ENCODE measurements at places on chromosomes 13 and 19.

GRCh38 chr13:99352351-99353245 is 45.4 kb upstream of the GPR183 start:
- no peak for DNase-seq

- no peak for DNase-seq
Observed at GRCh38 chr13:51840917-51841316, 4.1 kb downstream of the TMEM272 start.

DNA sequence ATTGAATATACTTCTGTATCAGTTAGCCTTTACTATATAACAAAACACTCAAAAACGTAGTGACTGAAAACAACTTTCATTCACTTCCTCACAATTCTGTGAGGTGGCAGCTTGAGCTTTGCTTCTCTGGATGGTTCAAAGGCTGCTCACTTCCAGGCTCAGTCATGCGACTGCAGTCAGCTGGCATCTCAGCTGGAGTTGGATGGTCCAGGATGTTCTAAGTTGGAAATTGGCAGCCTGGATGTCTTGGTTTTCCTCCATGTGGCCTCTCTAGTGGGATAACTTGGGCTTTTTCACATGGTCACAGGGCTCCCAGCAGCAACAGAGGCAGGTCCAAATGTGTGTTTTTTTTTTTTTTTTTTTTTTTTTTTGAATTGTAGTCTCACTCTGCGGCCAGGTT is 204.4 kb downstream of the LACC1 start:
- no peak for DNase-seq

DNA sequence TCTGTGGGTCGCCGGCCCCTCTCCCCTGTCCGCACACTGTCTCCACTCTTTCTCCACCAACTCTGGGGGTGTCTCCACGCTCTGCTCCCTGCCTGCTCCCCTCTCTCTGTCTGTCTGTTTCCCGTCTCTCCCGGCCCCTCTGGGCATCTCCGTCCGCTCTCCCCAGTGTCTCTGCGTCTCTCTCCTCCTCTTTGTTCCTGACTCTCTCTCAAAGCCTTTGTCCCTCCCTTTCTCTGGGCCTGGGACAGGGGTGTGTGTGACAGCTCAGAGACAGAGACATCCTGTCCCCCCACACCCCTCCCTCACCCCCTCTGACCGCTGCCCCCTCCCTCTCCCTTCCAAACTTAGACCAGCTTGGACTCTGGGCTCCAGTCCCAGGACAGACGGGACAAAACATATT is 668 bp upstream of the SBK3 start:
- no peak for DNase-seq

GRCh38 chr13:52707375-52707774 is 32.2 kb downstream of the CNMD start:
- no peak for DNase-seq

- DNase-seq, result no peak
Observed at GRCh38 chr13:27927444-27928352, 7.9 kb downstream of the PDX1 start.

- DNase-seq, result no peak
Observed at GRCh38 chr13:91193358-91193757, 154.1 kb upstream of the MIR17HG start.

- no peak for DNase-seq
Observed at GRCh38 chr13:107969546-107969945, 245.8 kb downstream of the LIG4 start.

DNA sequence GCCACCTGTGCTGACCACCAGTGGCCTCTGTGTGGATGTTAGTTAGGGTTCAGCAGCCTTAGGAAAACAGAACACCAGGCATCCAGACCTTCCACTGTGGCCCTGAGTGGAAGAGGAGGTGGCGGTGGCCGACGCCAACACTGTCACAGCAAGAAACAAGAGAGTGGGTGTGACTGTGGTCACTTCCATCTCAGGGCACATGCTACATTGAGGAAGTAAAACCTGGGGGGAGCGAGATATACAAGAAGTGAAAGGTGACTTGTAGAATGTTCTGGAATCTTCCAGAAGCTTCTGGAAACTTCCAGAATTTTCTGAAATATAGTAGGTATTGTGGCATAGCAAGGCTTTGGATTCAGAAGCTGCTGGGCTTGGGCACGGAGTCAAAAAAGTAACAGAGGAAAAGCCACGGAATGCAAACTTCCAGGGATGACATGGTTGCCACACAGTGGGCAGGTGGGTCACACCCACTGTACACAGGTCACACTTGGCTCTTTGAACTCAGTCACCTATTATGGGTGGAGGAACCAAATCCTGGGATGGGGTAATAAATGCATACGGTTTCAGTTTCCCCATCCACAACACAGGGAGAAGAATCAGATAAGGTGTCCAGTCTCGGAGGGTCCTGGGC is 24.3 kb downstream of the GNG7 start:
- DNase-seq, result no peak

DNA sequence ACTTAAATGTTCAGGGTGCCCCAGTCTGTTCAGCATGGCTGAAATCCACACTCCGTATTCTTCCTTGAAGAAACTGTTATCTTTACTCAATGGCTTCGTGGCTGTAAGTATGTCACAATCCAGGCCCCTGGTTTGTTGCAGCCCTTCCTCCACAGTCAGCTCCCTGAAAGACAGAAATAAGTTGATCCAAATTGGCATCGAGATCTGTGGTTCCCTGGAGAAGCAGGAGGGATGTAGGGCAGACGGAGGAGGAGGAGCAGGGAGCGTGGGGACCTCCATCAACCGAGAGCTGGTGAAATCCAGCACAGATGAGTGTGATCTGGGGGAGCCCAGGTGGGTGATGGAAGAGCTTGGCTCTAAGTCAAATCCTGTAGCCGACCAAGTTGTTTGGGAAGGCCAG is 304 bp downstream of the TSPAN16 start:
- DNase-seq, result no peak

GRCh38 chr19:51026554-51026831 is at the start of gene KLK11:
TSS of gene KLK11 (minus strand) at chr19:51026616. CDS start at chr19:51025631, 985 bp downstream.
- DNase-seq, result peak; percentile 91

- DNase-seq, result no peak
Observed at GRCh38 chr13:27493981-27494380, 43.6 kb upstream of the MTIF3 start.

- no peak for DNase-seq
Observed at GRCh38 chr13:95298169-95298965, 2.9 kb downstream of the ABCC4 start.

DNA sequence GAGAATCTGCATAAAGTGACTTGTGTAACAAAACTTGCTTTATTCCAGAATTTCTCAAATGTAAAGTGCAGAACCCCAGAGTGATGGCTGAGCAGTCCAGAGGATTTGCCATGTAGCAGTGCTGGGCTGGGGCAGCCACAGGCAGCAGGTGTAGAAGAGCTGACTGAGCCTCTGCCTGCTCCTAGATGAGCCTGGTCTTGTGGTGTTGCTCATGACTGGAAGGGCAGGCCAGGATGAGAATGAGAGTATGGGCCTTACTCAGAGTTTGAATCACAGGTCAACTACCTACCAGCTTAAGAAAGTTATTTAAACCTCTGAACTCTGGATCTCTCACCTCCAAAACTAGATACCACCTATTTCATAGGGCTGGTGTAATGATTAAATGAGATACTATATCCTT is 2.9 kb upstream of the C13orf42 start:
- no peak for DNase-seq

DNA sequence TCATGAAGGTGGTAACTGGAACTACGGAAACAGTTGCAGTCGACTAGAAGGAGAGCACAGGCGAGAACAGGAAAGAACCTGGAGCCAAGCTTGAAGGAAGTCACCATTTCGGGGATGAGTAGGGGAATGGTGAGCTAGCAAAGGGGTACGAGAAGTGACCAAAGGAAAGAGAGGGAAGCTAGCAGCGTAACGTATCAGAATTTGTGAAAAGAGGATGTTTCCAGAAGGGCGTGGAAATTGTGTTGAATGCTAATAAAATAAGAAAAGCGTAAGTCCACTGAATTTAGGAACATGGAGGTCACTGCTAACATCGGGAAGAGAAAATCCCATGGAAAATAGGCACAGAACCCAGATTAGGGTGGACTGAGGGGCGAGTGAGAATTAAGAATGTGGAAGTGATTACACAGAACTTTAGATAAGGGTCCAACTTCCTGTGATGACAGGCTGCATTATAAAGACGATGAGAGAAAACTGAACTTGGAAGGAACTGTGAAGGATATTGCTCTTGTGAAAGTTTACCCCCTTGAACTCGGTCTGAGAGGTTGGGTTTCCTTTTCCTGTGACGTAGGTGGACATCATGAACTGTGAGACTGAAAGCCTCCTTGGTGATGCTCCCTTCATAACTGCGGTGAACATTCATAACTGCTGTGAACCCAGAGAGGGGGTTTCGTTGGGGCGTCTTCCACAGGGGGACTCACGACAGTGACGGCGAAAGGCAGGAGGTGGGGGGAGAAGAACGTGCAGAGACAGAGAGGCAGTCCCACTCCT is 2.0 kb upstream of the FFAR2 start:
- no peak for DNase-seq

GRCh38 chr13:27043013-27043412 is 128.6 kb downstream of the USP12 start:
- peak; percentile 65 for DNase-seq

DNA sequence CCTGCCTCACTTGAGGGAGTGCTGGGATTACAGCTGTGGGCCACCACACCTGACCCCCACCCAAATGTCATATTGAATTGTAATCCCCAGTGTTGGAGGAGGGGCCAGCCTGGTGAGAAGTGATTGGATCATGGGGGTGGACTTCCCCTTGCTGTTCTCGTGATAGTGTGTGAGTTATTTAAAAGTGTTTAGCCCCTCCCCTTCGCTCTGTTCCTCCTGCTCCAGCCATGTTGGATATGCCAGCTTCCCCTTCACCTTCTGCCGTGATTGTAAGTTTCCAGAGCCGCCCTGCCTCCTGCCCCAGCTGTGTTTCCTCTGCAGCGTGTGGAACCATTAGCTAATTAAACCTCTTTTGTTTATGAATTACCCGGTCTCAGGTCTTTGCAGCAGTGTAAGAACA is 13.7 kb downstream of the CHAMP1 start:
- DNase-seq, result no peak

DNA sequence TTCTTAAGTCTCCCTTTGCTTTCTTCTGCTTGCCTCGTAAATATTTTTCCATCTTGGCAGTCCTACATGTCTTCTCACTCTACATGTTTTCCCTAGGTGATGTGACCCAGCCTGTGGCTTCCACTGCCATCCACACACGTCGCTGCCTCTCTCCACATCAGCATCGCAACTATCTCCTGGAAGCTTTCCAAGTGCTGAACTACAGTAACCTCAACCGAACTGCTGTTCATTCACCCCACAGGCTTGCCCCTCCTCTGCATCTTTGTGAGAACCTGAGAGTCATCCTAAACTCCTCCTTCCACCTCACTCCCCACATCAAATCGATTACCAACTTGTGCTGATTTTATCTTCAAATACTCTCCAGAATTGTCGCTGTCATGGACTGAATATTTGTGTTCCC is 41.2 kb upstream of the USPL1 start:
- no peak for DNase-seq

- no peak for DNase-seq
Observed at GRCh38 chr19:42254089-42254849, 659 bp downstream of the ERF start.

GRCh38 chr19:49591731-49592485 is 926 bp downstream of the PRR12 start:
- DNase-seq, result peak; percentile 22

GRCh38 chr13:72726726-72727416 is 558 bp downstream of the MZT1 start:
- DNase-seq, result no peak

- DNase-seq, result no peak
Observed at GRCh38 chr13:113544071-113544891, 40.3 kb upstream of the TFDP1 start.

- DNase-seq, result no peak
Observed at GRCh38 chr13:53778937-53779336, 750.3 kb downstream of the OLFM4 start.

GRCh38 chr13:95146486-95146885 is 154.8 kb downstream of the ABCC4 start:
- no peak for DNase-seq

DNA sequence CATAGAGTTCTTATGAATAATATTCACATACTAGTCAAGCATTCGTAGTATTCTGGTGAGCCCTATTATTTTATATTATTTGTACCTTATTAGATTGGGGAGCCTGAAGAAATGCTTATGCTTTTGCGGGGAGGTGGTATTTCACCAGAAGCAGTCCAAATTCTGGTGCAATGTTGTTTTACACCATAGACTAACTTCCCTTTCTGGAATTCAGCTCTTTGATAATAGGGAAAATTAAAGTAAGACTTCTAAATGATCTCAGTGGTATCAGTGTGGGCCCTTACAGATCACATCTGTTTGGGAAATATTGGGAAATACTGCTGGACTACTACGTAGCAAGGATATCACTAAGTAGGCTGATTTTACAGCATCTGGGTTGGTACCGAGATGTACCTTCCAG is 34.2 kb downstream of the KCTD12 start:
- no peak for DNase-seq

GRCh38 chr13:112984954-112985802 is 16.2 kb downstream of the MCF2L start:
- DNase-seq, result no peak

DNA sequence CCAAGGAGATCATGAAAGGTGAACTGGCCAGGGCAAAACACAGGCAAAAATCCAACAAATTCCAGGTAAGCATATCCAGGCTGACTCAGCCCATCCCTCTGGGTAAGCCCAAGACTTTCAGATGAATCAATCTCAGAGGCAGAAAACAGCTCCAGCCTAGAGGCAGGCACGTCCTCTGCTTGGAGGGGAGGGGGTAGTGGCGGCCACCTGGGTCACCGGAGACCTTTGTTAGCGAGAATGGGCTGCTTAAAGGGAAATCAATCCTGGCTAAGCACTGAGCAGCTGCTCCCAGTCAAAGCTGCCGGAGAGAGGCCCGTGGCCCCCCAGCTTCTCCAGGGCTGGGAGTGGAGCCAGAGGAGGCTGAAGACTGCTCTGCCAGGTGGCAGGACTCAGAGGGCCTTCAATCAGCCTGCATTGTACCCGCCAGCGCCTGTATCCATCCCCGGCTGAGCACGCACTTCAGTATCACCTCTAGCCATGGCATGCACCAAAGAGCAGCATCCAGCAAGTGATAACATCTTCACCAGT is 48.2 kb downstream of the PIN1 start:
- no peak for DNase-seq

GRCh38 chr19:33773704-33774624 is 22.7 kb upstream of the KCTD15 start:
- no peak for DNase-seq

DNA sequence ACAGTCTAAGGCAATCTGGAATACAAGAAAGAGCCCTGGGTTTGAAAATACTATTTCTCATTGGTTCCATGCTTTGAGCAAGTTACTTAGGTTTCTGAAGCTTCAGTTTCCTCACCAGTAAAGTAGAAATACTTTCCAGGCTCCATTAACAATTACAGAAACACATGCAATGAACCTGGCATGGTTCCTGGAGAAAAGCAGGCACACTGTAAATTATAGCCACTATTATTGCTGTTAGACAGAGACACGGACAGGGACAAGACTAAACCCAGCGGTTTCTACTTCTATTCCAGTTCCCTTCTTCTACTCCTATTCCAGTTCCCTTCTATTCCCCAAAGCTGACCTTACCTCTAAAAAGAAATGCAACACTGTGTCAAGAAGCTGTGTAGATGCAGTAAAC is 41.2 kb downstream of the MIPEP start:
- no peak for DNase-seq

- DNase-seq, result no peak
Observed at GRCh38 chr13:86559901-86560300, 760.7 kb upstream of the SLITRK6 start.

Data from NCI-H2029 (cell line).